ENCODE measurements at places on chromosomes 11 and 22.
A peak's percentile ranks its signal among the peaks of the same experiment; 100 is the strongest.

DNA sequence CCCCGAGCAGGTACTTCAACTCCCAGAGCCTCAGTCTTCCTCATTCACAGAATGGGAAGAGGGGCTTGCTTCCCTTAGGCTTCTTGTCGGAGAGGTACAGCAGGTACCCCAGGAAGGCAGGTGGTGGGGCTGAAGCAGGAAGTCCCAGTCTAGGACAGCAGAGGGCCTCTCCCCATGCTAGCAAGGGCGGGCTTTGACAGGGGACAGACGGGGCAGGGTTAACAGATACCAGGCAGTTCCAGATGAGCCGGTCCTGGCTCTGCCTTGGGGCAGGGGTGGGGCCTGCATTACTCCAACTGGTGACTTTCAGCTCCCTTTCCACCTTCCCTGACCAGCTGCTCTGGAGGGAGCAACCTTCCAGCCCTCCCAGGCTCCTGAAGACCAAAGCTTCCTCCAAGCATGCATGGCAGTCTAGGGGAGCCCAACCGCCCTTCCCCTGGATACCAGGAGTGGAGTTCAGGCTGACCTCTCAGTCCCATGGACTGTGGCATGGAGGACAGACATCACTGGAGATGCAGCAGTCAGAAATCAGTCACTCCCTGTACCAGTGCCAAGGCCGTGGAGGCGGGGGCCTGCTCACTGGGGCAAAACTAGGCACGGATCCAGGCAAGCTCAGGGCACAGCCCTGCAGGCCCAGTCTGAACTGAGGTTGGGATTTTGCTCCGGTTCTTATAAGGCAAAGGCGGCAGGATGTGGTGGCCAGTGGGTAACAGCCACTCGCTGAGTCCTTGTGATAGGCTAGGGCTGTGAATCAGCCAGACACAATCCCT, 60.5 kb downstream of the NAT10 start:
- DNase-seq = no peak

- DNase-seq = no peak
These were observed 94.5 kb downstream of the CD44 start for GRCh38 chr11:35233518-35233917.

DNA sequence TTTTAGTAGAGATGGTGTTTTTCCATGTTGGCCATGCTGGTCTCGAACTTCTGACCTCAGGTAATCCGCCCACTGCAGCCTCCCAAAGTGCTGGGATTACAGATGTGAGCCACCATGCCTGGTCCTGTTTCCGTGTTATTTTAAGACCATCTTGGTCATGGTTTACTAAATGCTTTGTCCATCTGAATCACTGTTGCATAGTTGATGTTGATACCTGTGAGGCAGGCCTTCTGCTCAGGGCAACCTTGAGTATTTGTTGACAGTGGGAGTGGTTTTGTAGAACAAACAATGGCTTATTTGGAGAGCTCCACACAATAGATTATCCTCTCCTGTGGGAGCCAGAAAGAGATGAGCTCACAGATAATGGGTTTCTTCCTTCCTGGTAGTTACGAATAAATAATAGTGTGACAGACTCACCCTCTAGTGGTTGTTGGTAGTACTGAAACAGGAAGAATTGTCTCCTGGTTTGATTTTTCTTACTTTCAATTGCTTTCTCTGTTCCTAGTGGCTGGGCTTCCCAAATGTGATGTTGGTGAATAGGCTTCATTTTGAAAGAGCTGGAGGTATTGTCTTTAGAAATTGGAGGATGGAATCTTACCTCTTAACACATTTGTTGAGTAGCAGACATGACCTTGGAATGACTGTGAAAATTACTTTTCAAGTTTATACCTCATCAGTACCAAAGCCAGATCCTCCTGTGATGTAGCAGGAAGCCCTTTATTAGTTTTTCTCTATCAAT, 39.0 kb downstream of the CTNND1 start:
- DNase-seq = peak; percentile 78

DNA sequence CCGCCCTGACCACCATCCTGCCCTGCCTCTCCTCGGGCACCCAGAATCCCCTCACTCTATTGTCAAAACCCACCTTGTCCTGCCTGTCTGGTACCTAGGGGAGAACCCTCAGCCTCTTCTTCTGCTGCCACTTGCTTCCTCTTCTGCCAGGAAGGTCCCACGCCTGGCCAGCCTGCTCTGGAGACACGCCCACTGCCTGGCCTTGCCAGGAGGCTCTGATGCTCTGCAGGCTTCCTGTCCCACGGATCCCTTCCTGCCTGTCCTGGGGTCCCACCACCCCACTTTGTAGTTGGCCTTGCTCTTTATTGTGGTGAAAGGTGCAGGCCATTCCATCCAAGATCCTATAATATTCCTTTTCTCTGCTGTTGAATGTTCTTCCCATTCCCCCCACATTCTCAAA, 63.4 kb downstream of the BMAL1 start:
- no peak for DNase-seq

DNA sequence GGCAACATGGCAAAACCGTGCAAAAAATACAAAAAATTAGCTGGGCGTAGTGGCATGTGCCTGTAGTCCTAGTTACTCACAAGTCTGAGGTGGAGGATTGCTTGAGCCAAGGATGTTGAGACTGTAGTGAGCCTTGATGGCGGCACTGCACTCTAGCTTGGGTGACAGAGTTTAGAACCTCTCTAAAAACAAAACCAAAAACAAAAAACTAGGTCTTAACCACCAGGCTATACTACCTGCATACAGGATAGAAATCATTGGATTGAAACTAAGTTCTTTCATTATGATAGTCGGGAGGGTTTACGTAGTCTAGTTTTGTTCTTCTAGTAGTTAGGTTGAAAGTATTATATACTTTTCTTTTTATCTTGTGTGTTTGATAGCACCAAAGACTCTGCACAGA, 5.8 kb downstream of the RNF214 start:
- DNase-seq = no peak

GRCh38 chr22:46007003-46007847, 30.3 kb upstream of the WNT7B start:
- DNase-seq = peak; percentile 91

GRCh38 chr11:22626573-22627239, 1.1 kb upstream of the FANCF start:
- DNase-seq = no peak

- no peak for DNase-seq
These were observed 29.7 kb downstream of the OR10A6 start for GRCh38 chr11:7901319-7901854.

DNA sequence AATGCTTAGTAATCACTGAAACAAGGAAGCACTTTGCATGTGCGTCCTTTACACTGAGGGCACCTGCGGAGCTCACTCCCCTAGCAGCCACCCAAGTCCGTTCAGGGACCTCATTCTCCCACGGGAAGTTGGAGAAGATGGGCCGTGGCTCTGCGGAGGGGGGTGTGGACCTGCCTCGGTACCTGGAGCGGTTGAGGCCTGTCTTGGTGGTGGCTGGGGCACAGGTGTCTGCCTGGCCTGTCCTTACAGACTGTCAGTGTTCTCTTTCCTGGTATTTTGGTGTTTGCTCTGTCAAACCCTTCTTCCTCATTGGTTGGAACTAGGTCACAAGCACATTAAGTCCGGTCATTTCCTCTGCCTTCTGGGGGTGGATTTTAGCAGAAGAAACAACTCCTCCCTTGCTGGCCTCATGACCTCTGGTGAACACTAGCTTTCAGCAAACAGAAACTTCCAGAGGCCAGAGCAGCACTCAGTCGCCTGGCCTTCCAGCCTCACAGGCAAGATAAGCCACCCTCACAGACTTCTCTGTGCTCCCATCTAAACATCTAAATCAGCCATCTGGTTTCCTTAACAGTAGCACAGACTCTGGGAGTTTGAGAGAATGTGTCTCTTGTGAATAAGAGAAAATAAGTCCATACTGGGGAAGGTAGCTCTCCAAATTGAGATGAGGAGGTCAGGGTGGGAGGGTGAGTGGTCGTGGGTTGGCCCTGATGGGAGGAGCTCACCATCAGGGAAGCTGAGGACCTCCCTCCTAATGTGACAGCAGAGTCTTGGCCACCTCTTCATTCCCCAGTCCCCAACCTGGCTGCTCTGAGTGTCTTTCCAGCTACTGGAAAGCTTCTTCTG, 8.6 kb downstream of the SNAP29 start:
- peak; percentile 10 for DNase-seq

DNA sequence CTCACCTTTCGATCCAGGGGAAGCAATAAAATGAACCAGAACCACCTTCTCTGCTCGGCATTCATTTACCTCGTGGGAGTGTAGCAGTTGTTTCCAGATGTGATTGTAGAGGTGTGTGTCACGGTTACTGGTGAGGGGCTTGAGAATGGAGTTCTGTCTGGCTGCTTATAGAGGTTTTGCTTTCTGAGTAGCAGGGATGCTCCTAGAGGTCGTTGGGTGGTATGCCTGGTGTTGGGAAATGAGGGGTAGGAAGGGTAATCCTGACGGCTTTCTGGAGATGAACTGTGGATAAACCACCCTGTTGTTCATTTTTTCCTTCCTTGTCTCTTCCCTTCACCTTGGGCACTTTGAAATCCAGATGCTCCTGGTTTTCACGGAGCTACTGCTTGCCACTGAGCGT, 8.1 kb downstream of the TEAD1 start:
- no peak for DNase-seq

DNA sequence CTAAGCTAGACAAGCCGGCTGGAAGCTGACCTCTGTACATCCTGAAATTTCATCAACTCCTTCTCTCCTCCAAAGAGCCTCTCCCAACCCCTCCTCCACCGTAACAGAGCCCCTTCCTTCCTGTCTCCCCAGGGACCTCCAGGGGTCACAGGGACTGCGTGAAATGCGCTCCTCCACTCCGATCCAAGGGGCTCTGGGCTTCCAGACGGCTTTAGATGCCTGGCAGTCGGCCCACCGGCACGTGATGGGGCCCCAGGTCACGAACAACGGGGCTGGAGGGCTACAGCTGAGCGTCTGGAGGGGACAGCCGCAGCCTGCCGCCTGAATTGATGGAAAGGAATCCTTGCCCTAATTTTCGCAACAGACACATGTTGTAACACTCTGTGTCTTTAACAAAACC, 264.1 kb downstream of the MN1 start:
- no peak for DNase-seq

GRCh38 chr11:21472261-21472660, 720.6 kb upstream of the ANO5 start:
- DNase-seq = no peak

GRCh38 chr22:32746732-32747131, 54.8 kb upstream of the TIMP3 start:
- no peak for DNase-seq

DNA sequence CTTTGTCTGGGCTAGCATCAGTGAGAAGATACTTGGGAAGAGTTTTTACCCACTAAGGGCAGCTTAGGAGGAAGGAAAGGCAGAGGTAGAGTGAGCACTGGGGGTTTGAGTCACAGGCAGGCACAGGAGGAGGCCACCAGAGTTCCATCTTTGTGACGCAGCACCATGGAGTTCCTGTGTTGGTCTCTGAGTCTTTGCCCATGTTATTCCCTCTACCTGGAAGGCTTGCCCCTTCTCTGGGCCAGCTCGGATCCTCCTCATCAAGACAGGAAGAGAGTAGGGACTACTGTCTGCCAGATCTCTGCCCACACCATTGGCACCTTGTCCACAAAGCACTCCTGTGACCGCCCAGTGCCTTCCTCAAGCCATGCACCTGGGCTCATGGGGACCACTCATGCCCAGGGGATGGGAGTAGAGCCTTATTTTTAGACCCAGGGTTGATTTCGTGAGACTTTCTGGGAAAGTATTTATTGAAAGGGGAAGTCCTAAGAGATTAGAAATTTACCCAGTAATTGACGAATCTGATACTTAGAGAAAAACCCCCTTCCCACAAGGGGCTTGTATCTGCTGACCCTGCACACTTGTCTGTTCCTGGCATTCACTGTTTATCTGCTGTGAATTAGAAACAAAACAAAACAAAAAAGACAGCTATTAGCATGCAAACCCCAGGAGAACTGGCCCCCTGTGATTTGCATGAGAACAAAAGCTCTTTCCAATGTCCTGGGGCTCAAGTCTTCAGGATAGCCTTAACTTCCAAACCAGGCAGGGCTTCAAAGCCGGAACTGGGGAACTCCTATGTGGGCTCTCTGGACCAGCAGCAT, 35.9 kb upstream of the MYEOV start:
- no peak for DNase-seq

DNA sequence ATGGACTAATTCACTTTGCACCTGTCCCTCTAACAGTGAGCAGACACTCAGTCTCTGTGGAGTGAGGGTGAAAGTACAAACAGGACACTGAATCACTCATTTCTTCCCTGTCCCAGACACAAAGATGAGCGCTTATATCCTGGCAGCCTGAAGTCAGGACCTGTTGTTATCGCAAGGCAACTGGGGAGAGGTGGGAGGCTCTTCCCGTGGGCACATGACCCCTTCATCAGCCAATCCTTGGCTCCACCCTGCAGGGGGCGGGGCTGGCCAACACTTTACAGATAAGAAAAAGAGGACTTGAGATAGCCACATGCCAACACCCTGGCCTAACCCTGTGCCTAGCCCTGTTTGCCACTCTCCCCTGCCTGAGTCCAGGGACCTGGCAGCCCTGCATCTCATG, 29.5 kb upstream of the TESMIN start:
- DNase-seq = peak; percentile 19

- DNase-seq = no peak
These were observed 22.6 kb downstream of the MRGPRD start for GRCh38 chr11:68958211-68958610.

- DNase-seq = peak; percentile 47
These were observed 2.7 kb downstream of the AHNAK start for GRCh38 chr11:62543680-62544444.

DNA sequence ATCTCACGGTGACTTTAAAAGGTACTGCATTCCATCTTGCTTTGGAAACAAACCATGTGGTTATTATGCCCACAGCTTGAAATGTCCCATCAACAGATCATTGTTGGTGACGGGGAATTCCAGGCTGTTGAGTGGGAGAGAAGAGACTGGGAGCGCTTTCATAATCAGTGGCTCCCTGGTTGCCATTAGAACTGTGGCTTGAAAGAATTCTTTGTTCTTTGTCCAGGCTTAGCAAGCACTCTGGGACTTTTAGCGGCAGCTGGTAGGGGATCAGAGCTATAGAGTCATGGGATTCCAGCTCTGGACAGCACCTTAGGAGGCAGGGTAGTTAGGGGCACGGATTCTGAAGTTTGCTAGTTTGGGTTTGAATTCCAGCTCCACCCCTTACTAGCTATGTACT, 22.0 kb downstream of the MMP20 start:
- peak; percentile 81 for DNase-seq

DNA sequence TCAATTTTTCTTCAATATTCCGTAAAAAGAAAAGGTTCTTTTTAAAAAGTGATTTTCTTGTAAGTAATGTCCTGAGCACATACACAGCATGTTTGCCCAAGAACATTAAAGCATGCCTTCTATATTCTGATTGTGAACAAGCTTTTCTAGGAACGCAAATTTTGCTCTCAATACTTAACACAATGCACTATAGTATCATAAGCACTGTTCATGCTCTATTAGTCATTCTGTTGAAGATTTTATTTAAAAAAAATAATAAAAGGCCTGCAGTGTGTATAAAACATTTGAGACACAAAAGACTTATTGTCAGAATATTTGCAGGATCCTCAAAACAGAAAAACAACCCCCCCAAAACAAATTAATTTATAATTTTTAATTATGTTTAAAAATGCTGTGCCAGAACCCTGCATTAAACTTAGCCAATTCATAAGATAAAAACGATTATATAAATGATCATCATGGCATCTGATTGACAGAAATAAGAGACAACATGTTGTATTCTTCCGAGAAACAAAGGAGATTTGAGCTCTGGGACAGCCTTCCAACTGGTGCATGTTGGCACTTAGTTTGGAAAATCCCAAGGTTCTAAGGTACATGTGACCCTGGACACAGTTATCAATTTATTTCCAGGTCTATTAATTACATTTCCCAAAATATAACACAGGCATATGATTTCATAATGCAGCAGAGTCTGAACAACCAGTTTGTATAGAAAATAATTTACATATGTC, 13.1 kb downstream of the MTMR2 start:
- DNase-seq = no peak

Measured in ELR (cell line).